ENCODE measurements at places on chromosomes 6 and 20.

DNA sequence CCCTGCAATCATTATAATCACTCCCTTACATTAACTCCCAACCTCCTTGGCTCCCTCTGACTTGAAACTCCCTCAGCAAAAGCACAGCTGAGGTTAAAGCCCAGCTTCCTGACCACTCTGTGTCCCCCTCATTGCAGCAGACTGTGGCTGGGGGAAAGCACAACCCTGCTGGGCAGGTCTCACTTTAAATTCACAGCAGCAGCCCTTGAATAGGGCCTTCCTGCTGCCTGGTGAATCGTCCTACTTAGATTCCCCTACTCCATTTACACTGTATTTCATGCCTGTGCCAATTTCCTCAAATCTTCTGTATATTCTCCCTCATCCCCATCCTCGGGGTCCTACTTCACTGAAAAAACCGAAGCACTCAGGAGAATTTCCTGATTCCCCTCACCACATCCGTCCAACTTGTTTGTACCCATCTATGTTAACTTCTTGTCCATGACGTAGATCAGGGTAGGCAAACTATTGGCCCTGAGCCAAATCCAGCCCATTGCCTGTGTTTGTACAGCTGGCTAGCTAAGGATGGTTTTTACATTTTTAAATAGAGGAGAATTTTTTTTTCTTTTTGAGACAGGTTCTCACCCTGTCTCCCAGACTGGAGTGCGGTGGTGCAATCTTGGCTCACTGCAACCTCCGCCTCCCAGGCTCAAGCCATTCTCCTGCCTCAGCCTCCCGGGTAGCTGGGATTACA lies 31.5 kb upstream of the GCM1 start:
- DNase-seq, result no peak

- DNase-seq, result no peak
These were observed 126.0 kb downstream of the RNASET2 start for GRCh38 chr6:166830185-166830890.

GRCh38 chr6:33875141-33875581 lies 71.4 kb upstream of the MLN start:
- no peak for DNase-seq

DNA sequence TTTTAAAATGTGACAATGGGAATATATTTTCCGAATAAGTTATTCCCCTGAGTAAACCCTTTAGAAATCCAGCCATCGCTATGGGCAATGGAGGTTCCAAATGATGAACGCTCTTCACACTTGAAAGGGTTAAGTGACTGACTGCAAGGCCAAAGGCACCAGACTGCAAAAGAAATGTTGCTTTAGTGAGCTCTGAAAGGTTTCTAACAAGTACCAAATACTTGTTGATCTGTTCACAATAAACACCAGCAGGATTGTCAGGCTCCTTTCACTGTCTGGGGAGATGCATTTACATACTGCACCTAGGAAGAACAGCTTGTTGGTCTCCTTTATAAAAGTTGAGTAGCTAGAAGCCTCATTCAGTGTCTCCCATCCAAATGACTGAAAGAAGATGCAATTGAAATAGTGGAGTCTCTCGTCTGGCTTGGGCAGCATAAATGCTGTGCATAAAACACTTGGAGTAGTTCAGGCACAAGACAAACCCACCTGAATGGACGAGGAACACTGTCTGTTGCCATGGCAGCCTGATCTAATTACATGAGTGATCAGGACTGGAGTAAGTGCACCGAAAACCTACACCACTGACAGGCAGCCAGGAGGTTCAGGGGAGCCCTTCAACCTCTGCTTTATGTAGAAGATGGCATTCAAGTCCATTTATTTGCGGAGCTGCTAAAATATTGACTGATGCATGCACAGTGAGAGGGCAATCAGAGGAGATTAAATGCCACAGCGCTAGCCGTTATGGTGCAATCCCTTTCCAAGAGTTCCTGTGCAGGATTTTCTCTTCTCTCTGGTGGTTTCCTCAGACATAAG lies 2.9 kb downstream of the ATXN1 start:
- no peak for DNase-seq

DNA sequence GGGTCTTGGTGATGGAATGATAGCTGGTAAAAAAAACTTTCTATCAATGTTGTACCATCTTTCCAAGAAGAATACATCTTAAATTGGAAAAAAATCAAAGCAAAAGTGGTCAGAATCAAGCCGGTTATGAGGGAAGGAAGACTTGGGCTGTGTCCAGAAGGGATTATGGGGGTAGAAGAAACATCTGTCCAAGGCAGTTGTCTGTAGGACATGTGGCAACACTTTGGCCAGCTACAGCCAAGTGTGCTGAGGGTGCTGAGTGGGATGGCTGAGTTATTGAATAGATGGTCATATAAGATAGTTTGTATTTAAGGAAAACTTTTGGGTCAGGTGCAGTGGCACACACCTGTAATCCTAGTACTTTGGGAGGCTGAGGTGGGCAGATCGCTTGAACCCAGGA lies 38.4 kb downstream of the INSM1 start:
- no peak for DNase-seq

DNA sequence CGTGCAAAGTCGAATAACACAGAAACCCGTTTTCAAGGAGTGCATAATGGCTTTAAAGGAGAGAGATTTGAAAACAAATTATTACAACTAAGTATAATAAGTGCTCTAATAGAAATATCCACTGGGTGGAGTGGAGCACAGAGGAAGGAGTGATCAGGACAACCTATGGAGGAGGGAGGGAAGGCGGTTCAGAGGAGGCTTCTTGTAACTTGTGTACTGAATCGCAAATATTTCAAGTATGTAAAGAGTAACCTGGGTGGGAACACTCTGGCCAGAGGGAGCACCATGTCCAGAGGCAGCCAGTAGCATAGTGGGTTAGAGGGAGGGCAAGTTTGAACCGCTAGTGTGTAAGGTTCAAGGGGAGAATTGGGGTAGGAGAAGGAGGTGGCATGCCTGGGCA lies 21.6 kb upstream of the TNFAIP3 start:
- DNase-seq, result no peak

DNA sequence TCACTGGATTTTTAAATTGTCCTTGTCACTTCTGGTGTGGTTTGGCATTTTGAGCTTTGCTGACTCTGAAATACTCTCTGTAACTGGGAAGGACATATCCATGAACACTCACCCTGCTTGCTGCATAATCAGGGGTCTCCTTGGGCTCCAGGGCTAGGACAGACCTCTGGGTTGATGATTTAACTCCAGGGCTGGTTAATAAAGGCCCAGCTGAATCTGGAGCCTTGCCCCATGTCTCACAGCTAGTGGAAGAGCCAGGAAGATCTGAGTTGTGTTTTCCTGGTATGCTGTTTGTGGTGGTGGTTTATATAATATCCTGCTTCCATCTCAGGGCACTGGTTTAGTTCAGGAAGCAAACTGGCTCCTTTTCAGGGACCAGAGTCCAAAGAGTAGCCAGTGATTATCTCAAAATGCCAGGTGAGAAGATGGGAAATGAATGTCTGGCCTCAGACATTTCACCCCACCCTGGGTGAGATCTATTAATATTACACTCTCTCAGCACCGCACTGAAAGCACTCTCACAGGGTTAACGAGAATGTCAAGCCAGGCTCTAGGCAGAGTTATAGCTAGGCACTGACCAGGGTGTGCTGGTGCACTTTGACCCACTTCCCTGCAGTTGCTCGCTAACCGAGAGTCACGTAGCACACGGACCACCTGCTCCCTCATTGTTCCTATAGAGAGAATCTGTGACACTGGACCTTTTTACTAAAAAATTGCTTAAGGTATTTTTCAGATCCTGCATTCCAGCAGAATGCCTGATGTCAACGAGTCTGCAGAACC lies 90.1 kb upstream of the SLC22A16 start:
- no peak for DNase-seq

All from stimulated activated CD4-positive, alpha-beta T cell treated with anti-CD3 and anti-CD28 coated beads, Interleukin-12 subunit alpha, Interleukin-12 subunit beta, amount 100 ng/mL, for 4 hours (primary cell).